ENCODE measurements at places on chromosomes 5 and 9. TPM values are rescaled to one million over a fixed set of nuclear protein-coding genes. Genes with fewer than 3 reads are reported as not detected.

The IFNA4 gene
- total RNA-seq: not detected

The GPRIN1 gene
- 9.5 TPM for total RNA-seq

The REEP2 gene
- 6.1 TPM for total RNA-seq

The FSTL4 gene
- 4.1 TPM for total RNA-seq

The S1PR3 gene
- 43.2 TPM for total RNA-seq

The RLN2 gene
- total RNA-seq: not detected

The ZNF618 gene
- total RNA-seq: 7.6 TPM

The WDR38 gene
- total RNA-seq: not detected

The EIF4EBP3 gene
- total RNA-seq: 1.5 TPM

The ALDH1A1 gene
- total RNA-seq: 5,595 TPM

The CDH9 gene
- total RNA-seq: not detected

The TOR4A gene
- 28.3 TPM for total RNA-seq

The TPM2 gene
- total RNA-seq: 695 TPM

The CTXN3 gene
- total RNA-seq: not detected

The LRRC70 gene
- total RNA-seq: 0.32 TPM

The ARL14EPL gene
- 0.35 TPM for total RNA-seq

The GADD45G gene
- 0.42 TPM for total RNA-seq

The TTC23L gene
- not detected for total RNA-seq

The SCGB3A2 gene
- total RNA-seq: not detected

The HTR1A gene
- not detected for total RNA-seq

The TPPP gene
- total RNA-seq: 5.5 TPM

The ADGRD2 gene
- not detected for total RNA-seq

The NTRK2 gene
- total RNA-seq: not detected

The PCDHGA10 gene
- not detected for total RNA-seq

The EQTN gene
- not detected for total RNA-seq

The IL6ST gene
- total RNA-seq: 84.0 TPM

The SMAD5 gene
- 34.0 TPM for total RNA-seq

The GFI1B gene
- not detected for total RNA-seq

The PCDHAC2 gene
- total RNA-seq: 4.4 TPM

The PRDM9 gene
- total RNA-seq: not detected

The ADAMTSL2 gene
- not detected for total RNA-seq

The IFNA14 gene
- total RNA-seq: not detected

The LPAR1 gene
- total RNA-seq: 17.9 TPM

The SMIM33 gene
- not detected for total RNA-seq

The PPIC gene
- 16.5 TPM for total RNA-seq

The FBXL7 gene
- 1.8 TPM for total RNA-seq

Data from A549 treated with GW870086 at 1 μM for 4 hours (cell line).